ENCODE measurements at places on chromosomes 2 and 18.
A peak's percentile ranks its signal among the peaks of the same experiment; 100 is the strongest.

DNA sequence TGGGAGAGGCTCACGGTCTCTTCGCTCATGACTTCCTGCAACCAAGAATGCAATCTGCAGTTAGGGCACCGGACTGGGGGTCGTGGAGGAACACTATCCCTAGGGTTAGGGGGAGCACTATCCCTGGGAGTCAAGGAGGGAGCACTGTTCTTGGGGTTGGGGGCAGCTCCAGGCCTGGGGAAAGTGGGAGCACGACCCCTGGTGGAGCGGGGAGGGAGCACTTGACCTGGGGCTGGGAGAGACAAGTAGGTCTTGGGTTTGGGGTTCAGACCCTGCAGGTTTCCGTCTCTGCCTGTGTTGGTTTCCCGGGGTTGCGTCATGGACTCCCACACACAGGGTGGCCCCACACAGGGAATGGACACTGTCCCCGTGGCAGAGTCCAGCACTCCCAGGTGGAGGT is 133.6 kb downstream of the TPO start:
- ATAC-seq, result no peak

DNA sequence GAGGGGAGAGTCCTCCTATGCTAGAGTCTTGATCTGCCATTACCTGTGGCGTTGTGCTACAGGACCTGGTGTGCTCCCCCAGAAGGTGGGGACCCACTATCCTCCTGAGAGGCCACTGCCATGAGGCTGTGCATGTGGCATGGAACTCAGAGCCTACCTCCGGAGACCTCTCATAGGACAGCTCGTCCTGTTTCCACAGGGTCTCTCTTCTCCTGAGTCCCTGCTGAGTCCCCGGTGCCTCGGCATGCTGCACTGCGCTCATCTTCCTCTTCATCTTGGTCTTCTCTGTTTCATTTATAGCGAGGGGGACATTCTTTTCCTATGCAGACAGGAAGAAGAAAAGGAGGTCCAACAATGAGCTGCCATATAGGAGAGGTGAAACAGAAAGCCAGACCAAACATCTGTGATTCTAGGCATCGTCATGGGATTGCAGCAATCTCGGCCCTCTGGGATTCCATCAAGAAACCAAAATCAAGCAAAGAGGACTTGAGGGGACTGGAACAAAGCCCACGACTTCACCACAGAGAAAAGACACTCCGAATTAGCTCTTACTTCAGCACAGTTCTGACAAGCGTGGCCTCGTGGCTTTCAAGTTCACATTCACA is 83.7 kb downstream of the KCNF1 start:
- no peak for ATAC-seq

DNA sequence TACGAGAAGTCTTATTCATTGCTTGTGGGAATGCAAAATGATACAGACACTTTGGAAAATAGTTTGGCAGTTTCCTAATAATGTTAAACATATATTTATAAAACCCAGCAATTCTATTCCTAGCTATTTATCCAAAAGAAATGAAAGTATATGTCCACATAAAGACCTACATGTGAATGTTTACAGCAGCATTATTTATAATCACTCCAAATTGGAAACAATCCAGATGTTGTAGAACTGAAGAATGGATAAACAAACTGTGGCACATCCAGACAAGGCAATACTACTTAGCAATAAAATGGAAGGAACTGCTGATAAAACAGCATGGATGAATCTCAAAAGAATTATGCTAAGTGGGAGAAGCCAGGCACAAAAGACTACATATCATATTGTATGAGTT is 19.3 kb downstream of the MRPL33 start:
- no peak for ATAC-seq

GRCh38 chr2:47354013-47354847 is 48.7 kb upstream of the MSH2 start:
- no peak for ATAC-seq

GRCh38 chr2:144582651-144583380 is 62.9 kb upstream of the ZEB2 start:
- no peak for ATAC-seq

GRCh38 chr18:75210274-75211001 is at the start of gene TSHZ1:
Gene TSHZ1, plus strand, starts transcription at chr18:75210797. Its CDS starts 1,080 bp downstream, at chr18:75211877.
- peak; percentile 37 for ATAC-seq

- ATAC-seq, result no peak
Measured at GRCh38 chr2:101401906-101402305, 14.6 kb upstream of the CREG2 start.

DNA sequence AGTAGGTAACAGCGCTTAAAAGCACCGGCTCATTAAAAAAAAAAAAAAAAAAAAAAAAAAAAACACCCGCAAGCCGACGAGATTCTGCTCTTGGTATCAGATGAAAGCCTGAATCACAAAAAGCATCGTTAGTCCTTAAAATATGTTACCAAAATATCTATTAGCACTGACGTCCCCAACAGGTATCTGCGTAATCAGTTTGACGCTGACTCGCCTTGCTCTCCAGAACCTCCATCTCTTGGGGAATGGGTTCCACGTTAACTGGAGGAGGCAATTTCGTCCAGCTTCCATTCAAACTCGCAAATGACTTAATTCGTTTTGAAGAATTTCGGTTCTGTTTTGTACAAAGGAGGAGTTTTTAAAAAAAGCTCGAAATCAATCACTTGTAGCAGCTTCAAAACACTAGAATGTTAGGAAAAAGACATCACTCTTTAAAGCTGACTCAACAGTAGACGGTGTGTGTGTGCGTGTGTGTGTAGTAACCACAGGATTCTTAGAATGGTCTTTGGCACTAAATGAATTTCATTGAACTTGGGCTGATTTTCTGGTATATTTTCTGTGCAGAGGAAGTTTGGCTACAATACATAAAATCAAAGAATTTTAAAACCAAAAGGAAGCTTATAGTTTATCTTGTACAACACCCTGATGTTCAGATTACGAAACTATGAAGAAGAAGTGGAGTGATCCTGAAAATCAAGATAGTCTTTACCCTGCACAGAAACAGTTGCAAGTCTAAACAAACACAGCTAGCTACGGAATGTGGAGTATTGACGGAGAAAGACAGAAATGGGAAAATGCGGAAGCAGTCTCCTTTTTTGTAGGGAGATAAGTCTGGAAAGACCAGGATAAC is 1.1 kb upstream of the PGAP1 start:
- no peak for ATAC-seq

- no peak for ATAC-seq
Measured at GRCh38 chr18:8402237-8402636, 207.0 kb upstream of the RAB12 start.
